ENCODE measurements at places on chromosomes 5 and 9. TPM values are rescaled to one million over a fixed set of nuclear protein-coding genes. Genes with fewer than 3 reads are reported as not detected.

The KLF4 gene
- total RNA-seq: 38.7 TPM

The TOR4A gene
- 33.5 TPM for total RNA-seq

The FOXI1 gene
- total RNA-seq: not detected

The SH3GL2 gene
- total RNA-seq: 3.5 TPM

All from kidney epithelial cell (primary cell).